ENCODE measurements at places on chromosomes 12 and 14. TPM values are rescaled to one million over a fixed set of nuclear protein-coding genes. Genes with fewer than 3 reads are reported as not detected.

- no peak for DNase-seq
Observed at GRCh38 chr12:87201598-87201997, 827.6 kb downstream of the C12orf50 start.

- DNase-seq: no peak
Observed at GRCh38 chr14:100755649-100756048, 29.0 kb downstream of the DLK1 start.

- DNase-seq: no peak
Observed at GRCh38 chr14:45144658-45145057, 8.9 kb downstream of the FANCM start.

DNA sequence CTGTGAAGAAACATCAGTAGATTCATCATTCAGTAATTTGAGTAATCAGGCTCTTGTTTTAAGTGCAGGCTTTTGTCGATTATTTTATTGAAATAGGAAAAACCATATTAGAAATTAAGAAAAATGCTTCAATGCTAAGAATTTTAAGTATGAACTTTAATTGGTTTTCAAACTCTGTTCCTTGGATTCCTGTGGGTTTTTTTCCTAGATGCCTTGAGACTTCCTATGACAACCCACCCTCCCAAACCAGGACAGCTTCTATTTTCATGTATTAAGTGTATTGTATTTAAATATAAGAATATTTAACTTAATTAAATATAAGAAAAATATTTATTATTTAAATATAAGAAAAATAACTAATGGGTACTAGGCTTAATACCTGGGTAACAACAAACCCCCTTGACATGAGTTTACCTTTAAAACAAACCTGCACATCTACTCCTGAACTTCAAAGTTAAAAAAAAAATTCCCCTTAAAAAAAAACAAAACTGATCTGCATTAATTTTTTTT lies 3.0 kb downstream of the ARHGAP5 start:
- no peak for DNase-seq

DNA sequence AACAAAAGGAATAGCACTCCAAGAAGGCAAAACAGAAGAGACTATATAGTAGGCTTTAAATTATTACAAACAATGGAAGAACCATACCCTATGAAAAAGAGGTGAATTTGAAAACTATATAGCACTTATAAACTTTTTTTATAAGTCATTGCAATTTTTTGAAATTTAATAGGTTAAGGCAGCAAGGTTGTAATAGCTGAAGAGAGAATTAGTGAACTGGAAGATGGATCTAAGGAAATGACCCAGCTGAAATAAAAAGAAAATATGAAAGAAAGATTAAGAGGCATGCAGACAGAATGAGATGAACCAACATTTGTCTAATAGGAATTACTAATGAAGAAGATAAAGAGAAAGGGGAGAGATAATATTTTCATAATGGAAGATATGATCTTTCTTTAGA lies 9.8 kb downstream of the TESC start:
- no peak for DNase-seq

DNA sequence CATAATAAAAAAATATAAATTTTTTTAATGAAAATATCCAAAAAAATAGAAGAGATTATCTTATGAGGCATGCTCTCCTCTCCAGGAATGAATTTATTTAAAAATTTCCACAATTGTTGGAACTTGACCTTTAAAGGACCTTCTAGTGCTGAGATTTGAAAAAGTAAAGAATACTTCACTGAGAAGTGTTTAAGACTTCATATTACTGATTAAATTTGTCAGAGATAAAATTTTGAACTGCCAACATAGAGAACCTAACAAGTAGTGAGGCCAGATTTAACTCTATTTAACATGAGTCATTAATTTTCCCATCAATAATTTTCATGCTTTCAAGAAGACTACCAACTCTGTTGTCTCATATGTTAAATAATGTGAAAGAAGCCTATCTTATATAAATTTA lies 14.5 kb downstream of the CAPRIN2 start:
- DNase-seq: no peak

DNA sequence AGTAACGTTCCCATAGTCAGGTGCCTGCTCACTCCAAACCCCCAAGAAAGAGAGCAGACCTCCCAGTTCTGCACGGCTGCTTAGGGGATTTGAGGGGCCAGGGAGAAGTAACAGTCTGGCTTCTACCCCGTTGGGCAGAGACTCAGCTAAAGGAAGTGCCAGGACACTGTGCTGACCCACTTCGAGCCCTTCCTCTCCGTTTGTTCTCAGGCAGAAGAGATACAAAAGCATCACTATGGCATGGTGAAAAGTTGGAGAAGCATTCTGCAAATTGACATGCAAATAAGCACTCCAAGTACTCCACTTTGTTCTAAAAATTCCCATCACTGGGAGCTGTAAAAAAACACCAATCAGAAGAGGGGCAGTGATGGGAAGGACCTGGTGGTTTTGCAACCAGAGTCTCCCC lies 239.1 kb downstream of the EGLN3 start:
- DNase-seq: no peak

GRCh38 chr14:71206766-71207371 lies 299.6 kb downstream of the PCNX1 start:
- peak; percentile 68 for DNase-seq

- peak; percentile 47 for DNase-seq
Observed at GRCh38 chr12:112168561-112168971, 43.2 kb downstream of the TRAFD1 start.

GRCh38 chr14:91354221-91354916 lies 63.3 kb downstream of the CCDC88C start:
- no peak for DNase-seq

- DNase-seq: no peak
Observed at GRCh38 chr12:26338586-26339572, 143.5 kb downstream of the SSPN start.

GRCh38 chr12:13087766-13088165 lies 15.7 kb downstream of the GSG1 start:
- DNase-seq: no peak

- peak; percentile 85 for DNase-seq
Observed at GRCh38 chr12:65740873-65741600, 83.2 kb upstream of the HMGA2 start.

GRCh38 chr14:42429401-42429800 lies 822.7 kb downstream of the LRFN5 start:
- no peak for DNase-seq

- no peak for DNase-seq
Observed at GRCh38 chr14:98321841-98322240, 950.2 kb downstream of the BCL11B start.

DNA sequence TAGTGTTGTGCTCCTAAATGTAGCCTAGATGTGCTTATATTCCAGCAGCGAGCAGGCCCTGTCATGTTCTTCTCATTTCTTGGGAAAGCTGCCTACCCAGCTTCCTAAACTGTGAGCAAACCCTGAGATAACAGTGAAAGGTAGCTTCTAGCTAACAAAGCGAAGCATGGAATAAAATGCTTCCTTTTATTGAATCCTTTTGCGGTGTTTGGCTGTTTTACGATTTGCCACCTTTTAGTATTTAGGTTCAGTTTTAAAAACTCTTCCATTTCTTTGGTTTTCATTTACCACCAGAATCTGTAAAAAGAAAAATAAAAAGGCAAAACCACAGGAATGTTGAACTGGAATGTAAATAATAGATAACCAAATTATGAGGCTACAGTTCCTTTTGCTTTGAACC lies 5.0 kb upstream of the PKP2 start:
- no peak for DNase-seq

DNA sequence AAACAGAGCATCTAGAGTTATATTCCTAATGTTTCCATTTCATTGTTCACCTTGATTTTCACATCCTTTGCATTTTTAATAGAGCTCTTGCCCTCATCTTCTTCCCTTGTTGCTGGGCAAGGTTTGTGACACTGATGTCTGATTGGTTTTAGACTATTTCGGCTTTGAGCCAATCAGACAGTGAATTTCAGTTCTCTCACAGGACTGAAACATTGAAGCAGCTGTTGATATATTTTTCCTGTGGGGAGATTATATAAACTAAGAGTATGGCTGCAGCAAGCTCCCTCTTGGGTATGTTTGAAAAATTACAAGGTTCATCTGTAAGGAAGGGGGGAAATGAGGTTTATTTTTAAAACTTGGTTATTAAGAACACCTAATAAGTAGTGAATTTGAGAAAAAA lies 51.2 kb downstream of the ATF7IP start:
- DNase-seq: no peak

GRCh38 chr14:94663965-94664704 lies 51.9 kb downstream of the SERPINA3 start:
- peak; percentile 53 for DNase-seq

Gene ANKRD33
- total RNA-seq: not detected

Gene SPIC
- not detected for total RNA-seq

Gene IL26
- not detected for total RNA-seq

Gene SPRYD3
- 31.9 TPM for total RNA-seq

Gene NUMB
- 80.3 TPM for total RNA-seq

Gene VDR
- 1.2 TPM for total RNA-seq

Gene KCNMB4
- total RNA-seq: 6.4 TPM

Measured in sigmoid colon (tissue), 7 donors.